ENCODE measurements at places on chromosomes 7 and 10.

- no peak for DNase-seq
Measured at GRCh38 chr10:3107426-3107961, 40.1 kb downstream of the PFKP start.

GRCh38 chr7:81231301-81231838 is 312.5 kb upstream of the SEMA3C start:
- DNase-seq: no peak

GRCh38 chr7:137209151-137209817 is 134.2 kb downstream of the PTN start:
- peak; percentile 4 for DNase-seq

DNA sequence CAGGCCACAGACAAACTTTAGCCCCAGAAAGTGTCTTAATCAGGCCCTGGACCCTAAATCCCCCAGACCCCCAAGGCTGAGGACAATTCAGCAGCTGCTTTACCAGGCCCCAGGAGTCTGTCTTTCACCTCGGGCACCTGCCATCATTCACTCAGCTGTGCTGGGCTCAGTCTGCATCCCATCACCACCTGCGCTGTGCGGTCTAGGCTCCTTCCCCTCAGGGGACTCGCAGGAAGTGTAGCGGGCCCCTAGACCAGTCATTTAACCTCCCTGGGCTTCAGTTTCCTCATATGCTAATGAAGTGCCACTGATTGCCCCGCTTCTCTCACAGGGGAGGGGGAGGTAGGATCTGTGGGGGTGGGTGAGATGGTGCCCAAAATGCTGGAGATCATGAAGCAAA is 76.4 kb upstream of the ZMIZ1 start:
- DNase-seq: no peak

DNA sequence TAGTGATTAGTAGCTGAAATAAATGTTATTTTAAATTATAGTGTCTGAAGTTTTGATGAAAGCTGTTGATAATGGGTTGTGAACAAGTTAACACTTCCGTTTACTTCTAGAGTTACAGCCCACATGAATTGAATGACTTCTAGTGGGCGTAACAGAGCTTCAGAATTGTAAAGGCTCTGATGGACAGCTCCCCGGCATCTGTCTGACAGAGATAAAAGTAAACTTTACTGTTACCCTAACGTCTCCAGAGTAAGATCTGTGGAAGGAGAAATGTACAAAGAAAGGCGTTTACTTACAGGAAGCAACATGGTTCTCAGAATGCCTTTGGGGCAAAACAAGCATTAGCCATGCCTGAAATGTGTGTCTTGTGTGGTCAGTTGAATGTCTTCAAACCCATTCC is 124.4 kb downstream of the ADARB2 start:
- DNase-seq: no peak

DNA sequence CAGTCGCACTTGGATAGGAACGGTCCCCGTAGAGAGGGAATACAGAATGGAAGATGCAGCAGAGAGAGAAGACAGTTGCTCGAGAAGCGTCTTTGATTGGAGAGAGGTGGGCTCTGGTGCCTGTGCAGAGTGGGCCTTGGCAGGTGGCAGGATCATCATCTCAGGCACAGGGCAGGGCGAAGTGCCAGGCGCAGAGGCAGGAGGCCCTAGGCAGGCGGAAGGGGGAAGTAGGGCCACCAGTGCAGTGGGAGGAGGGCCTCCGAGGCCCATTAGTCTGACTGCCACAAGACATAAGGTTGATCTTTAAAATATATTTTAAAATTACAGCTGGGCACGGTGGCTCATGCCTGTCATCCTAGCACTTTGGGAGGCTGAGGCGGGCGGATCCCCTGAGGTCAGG is 10.1 kb downstream of the CARD11 start:
- no peak for DNase-seq

GRCh38 chr10:66627156-66627555 is 298.7 kb upstream of the LRRTM3 start:
- DNase-seq: no peak

- DNase-seq: no peak
Measured at GRCh38 chr10:59678884-59679301, 30.8 kb downstream of the SLC16A9 start.

DNA sequence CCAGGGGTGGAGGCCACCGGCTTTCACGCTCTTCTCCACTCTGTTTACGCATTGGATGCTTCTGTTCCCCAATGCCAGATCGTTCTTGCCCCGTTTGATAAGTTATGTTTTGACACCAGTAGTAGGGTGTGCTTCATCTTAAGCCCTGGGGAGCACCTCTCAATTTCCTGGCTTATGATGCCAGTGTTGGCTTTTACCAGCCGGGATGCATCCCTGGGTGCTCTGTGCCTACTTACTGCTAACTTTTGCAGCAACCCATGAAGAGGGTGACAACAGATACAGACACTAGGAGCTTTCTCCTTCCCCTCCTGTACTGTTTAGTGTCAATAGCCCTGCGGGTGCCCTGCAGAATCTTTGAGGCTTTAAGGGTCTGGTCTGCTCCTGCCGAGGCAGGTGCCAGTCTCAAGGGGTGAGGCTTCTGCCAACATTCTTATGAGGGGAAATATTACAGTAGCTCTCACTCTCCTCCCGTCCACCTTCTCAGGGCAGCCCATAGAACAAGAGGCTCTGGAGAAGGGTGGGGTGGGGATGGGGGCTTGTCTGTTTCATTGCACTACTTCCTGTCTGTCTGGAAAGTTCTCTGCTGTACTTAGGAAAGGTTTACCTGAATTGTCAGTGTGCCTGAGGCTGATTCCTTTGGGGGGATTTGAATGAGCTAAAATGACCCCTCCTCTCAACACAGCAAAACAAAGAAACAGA is 23.3 kb downstream of the ADCY1 start:
- no peak for DNase-seq

DNA sequence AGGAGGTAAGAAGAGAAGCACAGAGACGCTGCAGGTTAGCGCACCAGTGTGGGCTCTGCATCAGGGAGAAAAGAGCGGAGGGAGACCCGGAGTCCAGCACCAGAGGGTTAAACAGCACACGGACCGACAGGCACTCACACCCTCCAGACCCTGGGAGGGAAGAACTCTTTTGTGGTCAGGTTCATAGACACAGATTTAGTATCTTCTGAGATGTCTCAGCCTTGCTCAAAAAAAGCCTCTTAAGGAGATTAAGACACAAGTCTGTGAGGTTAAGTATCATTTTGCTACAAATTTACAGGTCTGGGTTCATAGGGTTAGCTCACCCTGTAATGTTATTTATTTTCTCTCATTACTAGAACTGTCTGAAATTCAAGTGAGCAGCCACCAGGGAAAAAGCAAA is 16.8 kb upstream of the NDST2 start:
- no peak for DNase-seq

- no peak for DNase-seq
Measured at GRCh38 chr7:28606421-28606820, 194.1 kb downstream of the CREB5 start.

GRCh38 chr7:43754596-43754995 is 3.9 kb upstream of the BLVRA start:
- DNase-seq: no peak

DNA sequence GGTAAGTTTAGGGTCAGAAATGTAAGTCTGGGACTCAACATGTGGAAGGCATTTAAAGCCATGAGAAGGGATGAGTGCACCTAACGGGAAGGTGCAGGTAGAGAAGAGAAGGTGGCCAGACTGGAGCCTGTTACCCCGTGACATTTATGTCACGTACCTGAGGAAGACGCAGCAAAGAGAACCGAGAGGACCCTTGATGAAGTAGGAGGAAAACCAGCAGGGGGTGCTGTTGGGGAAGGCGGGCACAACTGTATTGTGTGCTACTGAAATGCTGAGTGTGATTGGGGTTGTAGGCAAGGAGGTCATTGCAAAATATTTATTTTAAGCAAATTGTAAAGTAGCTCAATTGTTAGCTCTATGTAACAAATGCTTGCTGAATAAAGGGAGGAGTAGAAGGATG is 338.2 kb upstream of the PRKCQ start:
- DNase-seq: no peak

DNA sequence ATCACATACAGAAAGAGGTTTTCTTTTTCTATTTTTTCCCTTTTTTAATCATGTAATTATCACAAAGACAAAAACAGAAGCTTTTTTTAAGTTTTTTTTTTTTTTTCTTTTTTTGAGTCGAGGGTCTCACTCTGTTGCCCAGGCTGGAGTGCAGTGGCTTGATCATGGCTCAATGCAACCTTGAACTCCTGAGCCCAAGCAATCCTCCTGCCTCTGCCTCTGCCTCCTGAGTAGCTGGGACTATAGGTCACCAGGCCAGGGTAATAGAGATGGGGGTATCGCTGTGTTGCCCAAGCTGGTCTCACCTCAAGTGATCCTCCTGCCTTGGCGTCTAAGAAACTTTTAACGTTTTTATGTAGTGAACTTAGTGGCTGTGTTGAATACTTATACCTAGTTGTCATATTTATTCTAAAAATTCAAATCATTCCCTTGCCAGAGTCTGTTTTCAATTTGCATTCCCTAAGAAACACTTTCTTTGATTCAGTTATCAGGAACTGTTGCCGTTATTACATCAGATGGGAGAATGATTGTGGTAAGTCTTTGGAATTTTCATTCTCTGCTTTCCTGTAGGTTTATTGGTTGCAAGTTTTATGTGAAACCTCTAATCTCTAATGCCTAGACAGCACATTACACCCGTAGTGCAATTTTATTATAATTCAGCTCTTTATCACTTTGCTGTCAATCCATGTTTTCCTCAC is 1.3 kb downstream of the LSM8 start:
- no peak for DNase-seq

Data from skin of body (tissue), 3 donors.